WTC11 (cell line): ENCODE measurements at places on chromosomes 4 and X. TPM values are rescaled to one million over a fixed set of nuclear protein-coding genes. Genes with fewer than 3 reads are reported as not detected.
A peak's percentile ranks its signal among the peaks of the same experiment; 100 is the strongest.

GRCh38 chrX:138771047-138771446, 59.5 kb upstream of the FGF13 start:
- no peaks in the 10 kb centered on the region for H3K36me3 ChIP-seq
- H3K27ac ChIP-seq: no peak overlapping the region
- H3K4me1 ChIP-seq: peaks cover 5% of the 10 kb centered on the region
- no peaks in the 10 kb centered on the region for H3K27me3 ChIP-seq

DNA sequence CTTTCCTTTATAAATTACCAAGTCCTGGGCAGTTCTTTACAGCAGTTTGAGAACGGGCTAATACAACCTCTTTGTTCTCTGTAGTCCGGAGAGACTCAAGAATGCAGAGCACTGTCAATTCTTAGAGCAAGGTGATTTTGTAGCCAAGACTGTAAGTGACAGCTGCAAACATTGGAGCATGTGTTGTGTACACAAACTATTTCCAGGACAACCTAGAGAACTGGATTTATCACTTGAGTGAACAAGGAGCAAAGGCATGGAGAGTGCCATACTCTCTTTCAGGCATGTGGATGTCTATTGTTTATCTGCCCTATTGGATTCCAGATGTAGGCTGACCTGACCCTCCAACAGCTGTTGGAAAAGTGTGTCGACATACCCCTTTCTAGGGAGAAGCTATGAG, 153.9 kb downstream of the SPANXN3 start:
- no peak overlapping the region for H3K27ac ChIP-seq
- no peak for DNase-seq
- no peaks in the 10 kb centered on the region for H3K4me1 ChIP-seq
- H3K36me3 ChIP-seq: peaks cover 17% of the 10 kb centered on the region

Gene PNMA6A
- 4.4 to 5.1 TPM (median 4.5 TPM) in 3 replicates for total RNA-seq

- no peak overlapping the region for H3K4me3 ChIP-seq
- peaks cover 4% of the 10 kb centered on the region; the same call in 1 of the 2 replicates for H3K36me3 ChIP-seq
- DNase-seq: no peak
- H3K27me3 ChIP-seq: no peaks in the 10 kb centered on the region
- H3K4me1 ChIP-seq: peaks cover 12% of the 10 kb centered on the region
Observed at GRCh38 chr4:102263024-102263787, 82.1 kb downstream of the SLC39A8 start.

Gene C4orf36
- 0.73 to 1.5 TPM (median 0.79 TPM) in 3 replicates for total RNA-seq

Gene KIT
- 20.3 to 23.3 TPM (median 20.3 TPM) in 3 replicates for total RNA-seq

DNA sequence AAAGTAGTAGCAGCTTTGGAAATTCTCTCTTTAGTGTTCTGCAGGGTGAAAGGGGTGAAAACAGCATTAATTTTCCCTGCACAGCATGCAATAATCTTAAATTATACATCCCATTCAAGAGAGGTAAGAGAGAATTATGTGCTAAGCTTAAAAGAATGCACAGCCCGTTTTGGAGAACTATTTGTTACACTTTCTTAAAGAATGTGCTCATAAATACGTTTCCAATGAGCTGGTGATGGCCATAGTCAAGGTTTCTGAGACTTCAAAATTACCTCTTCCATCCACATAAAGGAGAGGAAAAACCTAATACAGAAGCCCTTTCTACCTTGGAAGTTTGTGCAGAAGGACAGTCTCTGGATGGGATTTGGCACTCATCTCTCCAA, 766.7 kb upstream of the TENM3 start:
- no peaks in the 10 kb centered on the region for H3K36me3 ChIP-seq
- H3K4me3 ChIP-seq: no peak overlapping the region
- H3K27me3 ChIP-seq: no peaks in the 10 kb centered on the region
- peaks cover 56% of the 10 kb centered on the region for H3K4me1 ChIP-seq
- DNase-seq: no peak
- H3K27ac ChIP-seq: no peak overlapping the region

Gene GPR173
- total RNA-seq: 7.3 to 11.0 TPM (median 9.3 TPM) in 3 replicates

DNA sequence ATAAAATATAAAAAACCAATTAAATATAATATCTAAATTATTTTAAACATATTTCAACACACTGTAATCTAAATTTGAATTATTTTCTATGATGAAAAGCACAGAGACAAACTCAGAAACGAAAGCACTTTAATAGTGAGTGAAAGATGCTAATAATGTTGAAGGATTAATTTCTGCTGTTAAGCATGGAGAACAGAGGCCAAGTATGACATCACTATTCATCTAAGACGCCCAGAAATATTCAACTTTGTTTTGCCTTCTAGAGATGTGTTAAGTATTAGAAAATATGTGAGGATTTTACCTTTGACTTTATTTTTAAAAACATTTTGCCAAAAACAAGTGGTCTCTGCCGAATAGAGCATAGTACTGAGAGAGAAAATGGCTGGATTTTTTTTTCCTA, 19.3 kb downstream of the ARHGEF6 start:
- no peak overlapping the region for H3K4me3 ChIP-seq
- H3K27me3 ChIP-seq: peaks cover 5% of the 10 kb centered on the region
- DNase-seq: no peak
- no peaks in the 10 kb centered on the region; the same call in 1 of the 2 replicates for H3K36me3 ChIP-seq
- peaks cover 25% of the 10 kb centered on the region for H3K4me1 ChIP-seq

Gene NUDT11
- total RNA-seq: 24.3 to 27.8 TPM (median 25.1 TPM) in 3 replicates

DNA sequence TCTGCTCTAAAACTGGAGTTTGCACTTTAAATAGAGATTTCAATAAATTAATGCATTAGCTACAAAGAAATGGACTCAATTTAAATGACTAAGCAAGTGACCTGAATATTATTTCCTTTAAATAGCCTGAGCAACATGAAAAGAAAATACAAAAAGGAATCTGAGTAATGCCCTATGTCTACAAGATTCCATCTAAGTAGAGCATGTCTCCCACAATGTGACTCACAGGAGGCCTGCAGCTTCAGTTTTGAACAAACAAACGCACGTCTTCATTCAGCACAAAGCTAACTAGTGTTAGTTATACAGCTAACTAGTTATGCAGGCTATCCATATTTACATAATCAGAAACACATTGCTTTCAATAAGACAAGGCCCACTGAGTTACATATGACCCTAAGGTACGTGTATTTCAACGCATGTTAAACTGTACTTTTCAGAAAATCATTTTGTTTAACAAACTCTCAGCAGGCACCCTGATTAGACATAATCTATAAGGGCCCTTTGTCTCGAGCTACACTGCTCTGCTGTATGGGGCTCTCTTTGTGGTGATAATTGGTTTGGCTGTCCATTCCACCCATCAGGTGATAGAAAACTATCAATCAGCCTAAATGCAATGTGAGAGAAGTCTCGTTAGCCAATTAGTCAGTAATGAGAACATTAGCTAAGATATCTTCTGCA, 116.5 kb downstream of the MAML3 start:
- no peak for DNase-seq
- no peaks in the 10 kb centered on the region for H3K36me3 ChIP-seq
- H3K27me3 ChIP-seq: no peaks in the 10 kb centered on the region
- peaks cover 27% of the 10 kb centered on the region for H3K4me1 ChIP-seq
- H3K27ac ChIP-seq: no peak overlapping the region; the same call in 1 of the 2 replicates
- no peak overlapping the region for H3K4me3 ChIP-seq

Gene OTUD6A
- 0.13 to 0.18 TPM (median 0.14 TPM) in 3 replicates for total RNA-seq

GRCh38 chr4:123364906-123365305, 31.7 kb upstream of the SPRY1 start:
- no peak overlapping the region for H3K4me3 ChIP-seq
- H3K36me3 ChIP-seq: peaks cover 13% of the 10 kb centered on the region
- H3K27ac ChIP-seq: no peak overlapping the region
- H3K4me1 ChIP-seq: peaks cover 10% of the 10 kb centered on the region
- DNase-seq: no peak

DNA sequence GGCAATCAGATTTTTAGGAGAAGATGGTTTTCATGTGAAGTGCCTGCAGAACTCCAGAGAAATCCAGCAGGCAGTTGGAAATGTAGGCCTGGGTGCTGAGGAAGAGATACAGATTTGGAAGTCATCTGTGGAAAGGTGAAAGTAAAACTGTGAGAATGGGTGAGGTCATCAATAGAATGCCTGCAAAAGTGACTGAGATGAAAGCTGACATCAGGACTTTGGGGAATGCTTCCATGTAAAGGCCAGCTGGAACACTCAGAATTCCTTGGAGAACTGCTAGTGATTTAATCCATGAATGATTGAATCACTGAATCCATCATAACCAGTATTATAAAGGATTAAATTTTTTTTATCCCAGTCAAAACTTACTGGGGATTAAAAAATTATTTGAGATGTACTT, 124.5 kb upstream of the GIMD1 start:
- H3K27me3 ChIP-seq: no peaks in the 10 kb centered on the region
- H3K4me1 ChIP-seq: peaks cover under 1% of the 10 kb centered on the region
- no peaks in the 10 kb centered on the region; the same call in 1 of the 2 replicates for H3K36me3 ChIP-seq
- no peak overlapping the region for H3K4me3 ChIP-seq
- H3K27ac ChIP-seq: no peak overlapping the region

Gene TMEM271
- 0.14 to 0.31 TPM (median 0.16 TPM) in 3 replicates for total RNA-seq

DNA sequence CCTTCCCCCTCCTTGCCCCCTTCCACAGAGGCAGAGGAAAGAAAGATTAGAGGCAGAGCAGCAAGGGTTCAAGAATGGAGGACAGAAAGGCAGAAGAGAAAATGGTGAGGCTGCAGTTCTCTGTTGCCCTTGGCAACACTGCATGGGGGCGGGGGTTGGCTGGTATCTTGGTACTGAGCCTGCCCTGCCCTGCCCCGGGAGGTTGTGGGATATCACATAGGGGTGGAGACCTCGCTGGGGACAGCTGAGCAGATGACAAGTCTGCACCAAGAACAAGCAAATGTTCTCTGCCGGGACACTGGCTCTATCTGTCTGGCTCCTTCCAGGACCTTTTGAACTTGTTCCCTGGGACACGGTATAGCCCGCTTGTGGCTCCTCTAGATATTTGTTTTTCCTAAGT, 39.8 kb downstream of the NHS start:
- H3K4me3 ChIP-seq: peak overlapping the region; percentile 35
- DNase-seq: peak; percentile 25
- H3K27ac ChIP-seq: no peak overlapping the region

DNA sequence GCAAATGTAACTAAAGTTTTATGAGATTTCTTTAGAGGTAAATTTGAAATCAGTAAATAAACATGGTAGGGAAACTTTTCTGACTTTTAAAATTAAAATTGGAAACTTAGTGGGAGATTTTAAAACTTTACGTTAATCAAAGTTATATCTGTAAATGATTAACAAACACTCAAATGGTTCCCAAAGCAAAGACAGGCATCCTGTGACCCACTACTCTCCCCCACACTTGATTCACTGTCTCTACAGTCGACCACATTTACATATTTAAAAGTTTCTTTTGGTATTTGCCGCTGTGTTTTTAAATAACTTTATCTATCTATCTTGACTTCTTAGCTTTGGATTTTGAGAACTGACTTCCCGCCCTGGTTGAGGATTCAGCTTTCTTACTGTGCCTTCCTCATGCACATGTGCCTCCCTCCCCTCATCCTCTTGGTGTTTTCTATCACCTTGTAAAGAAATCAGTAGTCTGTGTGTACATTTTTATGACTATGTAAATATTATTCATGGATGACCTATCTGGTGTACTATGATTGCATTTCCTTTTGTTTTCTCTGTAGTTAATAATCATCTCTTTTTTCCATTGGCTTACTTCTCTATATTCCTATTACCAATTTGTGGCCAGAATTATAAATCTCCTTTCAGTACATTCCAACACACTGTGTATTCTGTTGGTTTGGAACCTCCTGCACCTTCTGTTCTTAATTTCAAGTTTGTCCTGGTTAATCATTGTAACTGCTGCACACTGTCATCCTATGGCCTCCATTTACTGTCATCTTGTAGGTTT, 72.6 kb downstream of the WWC2 start:
- H3K27ac ChIP-seq: peak overlapping the region; percentile 40
- peak overlapping the region; percentile 1; the same call in 1 of the 2 replicates for H3K4me3 ChIP-seq
- no peak for DNase-seq
- no peaks in the 10 kb centered on the region for H3K36me3 ChIP-seq
- peaks cover 59% of the 10 kb centered on the region for H3K4me1 ChIP-seq

Gene NR3C2
- 2.6 to 3.6 TPM (median 2.8 TPM) in 3 replicates for total RNA-seq

GRCh38 chr4:23717528-23718248, 172.2 kb downstream of the PPARGC1A start:
- no peaks in the 10 kb centered on the region; the same call in 1 of the 2 replicates for H3K27me3 ChIP-seq
- peaks cover 7% of the 10 kb centered on the region for H3K36me3 ChIP-seq
- H3K4me1 ChIP-seq: peaks cover 10% of the 10 kb centered on the region
- DNase-seq: no peak

DNA sequence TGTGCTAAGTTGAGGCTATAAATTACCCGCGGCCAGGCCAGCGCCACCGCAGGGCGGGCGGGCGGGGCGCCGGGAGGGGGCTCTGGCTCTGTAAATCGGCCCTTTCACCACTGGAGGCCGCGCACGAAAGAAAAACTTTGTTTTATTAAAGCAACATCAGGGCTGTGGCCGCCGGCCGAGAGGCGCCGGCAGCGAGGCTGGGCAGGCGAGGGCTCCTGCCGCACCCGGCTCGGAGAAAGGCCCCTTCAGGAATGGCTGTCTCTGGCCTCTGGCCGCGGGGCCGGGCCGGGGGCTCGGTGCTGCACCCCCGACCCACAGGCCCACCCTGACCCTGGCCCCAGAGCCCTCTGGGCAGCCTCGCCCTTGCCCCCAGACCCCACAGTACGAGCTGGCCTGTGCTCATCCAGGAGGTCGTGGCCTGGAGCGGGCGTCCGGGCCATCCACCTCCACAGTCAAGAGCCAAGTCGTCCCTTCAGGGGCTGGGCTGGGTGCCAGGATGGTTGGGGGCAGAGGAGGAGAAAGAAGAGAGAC, 29.5 kb upstream of the FGFR3 start:
- no peak for DNase-seq
- no peaks in the 10 kb centered on the region for H3K36me3 ChIP-seq
- H3K4me1 ChIP-seq: peaks cover 11% of the 10 kb centered on the region
- H3K27ac ChIP-seq: no peak overlapping the region

- no peak overlapping the region for H3K27ac ChIP-seq
- H3K4me3 ChIP-seq: no peak overlapping the region
- peaks cover 42% of the 10 kb centered on the region for H3K36me3 ChIP-seq
- DNase-seq: no peak
- H3K4me1 ChIP-seq: peaks cover 9% of the 10 kb centered on the region
Observed at GRCh38 chr4:148077581-148077980, 345.7 kb downstream of the ARHGAP10 start.

DNA sequence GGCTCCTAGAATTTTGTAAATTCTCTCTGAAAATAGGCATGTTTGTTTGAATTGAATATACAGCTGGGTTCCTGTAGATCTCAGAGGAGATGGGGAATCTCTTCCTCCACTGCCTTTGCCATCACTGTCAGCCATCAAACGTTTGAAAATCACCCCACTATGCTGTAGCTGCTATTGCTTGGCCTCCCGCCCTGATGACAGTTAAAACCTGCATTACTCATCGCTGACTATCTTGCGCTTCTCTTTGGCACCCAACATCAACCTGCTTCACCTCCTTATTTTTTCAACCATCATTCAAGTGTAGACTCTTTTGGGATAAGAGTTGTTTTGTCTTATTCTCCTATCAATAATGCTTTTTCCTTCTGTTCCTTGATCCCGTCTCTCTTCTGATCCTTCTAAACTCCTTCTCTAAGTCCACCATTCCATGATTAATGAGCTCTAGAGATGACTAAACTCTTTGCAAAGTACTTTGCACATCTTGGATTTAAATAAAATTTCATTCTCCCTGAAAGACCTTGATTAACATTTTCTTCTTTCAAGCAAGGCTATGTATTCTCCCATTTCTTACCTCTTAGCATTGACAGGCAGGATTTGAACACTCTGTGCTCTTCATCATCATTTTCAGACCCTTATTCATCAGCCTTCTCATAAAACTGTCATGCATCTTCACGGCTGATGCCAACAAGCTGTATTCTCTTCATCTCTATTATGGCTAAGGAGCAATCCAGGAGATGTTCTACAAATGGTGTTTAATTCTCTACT, 133.0 kb downstream of the SNCA start:
- H3K36me3 ChIP-seq: no peaks in the 10 kb centered on the region
- DNase-seq: no peak
- no peaks in the 10 kb centered on the region for H3K27me3 ChIP-seq
- H3K27ac ChIP-seq: no peak overlapping the region
